ENCODE measurements at places on chromosomes 3 and 15.
A peak's percentile ranks its signal among the peaks of the same experiment; 100 is the strongest.

DNA sequence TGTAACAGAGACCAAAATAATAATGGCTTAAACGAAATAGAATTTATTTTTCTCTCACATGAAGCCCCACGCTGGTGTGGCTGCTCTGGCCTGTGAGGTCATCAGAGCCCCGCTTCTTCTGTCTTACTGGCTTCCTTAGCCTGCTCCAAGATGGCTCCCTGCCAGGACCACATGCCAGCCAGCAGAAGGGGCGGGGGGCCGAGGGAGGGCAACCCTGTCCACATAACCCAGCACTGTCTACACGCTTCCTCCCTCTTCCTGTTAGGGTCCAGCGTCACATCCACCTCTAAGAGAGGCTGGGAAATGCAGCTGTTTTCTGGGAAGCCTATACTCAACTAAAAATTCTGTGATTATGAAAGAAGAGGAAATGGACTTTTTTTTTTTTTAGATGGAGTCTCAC is 107.9 kb upstream of the DLG1 start:
- DNase-seq = no peak

- no peak for DNase-seq
These were observed 43.1 kb downstream of the LRRN1 start for GRCh38 chr3:3842356-3842755.

- DNase-seq = peak; percentile 32
These were observed 5.8 kb downstream of the KLHL25 start for GRCh38 chr15:85788771-85789495.

- DNase-seq = no peak
These were observed 12.1 kb upstream of the CLPX start for GRCh38 chr15:65197337-65197645.

DNA sequence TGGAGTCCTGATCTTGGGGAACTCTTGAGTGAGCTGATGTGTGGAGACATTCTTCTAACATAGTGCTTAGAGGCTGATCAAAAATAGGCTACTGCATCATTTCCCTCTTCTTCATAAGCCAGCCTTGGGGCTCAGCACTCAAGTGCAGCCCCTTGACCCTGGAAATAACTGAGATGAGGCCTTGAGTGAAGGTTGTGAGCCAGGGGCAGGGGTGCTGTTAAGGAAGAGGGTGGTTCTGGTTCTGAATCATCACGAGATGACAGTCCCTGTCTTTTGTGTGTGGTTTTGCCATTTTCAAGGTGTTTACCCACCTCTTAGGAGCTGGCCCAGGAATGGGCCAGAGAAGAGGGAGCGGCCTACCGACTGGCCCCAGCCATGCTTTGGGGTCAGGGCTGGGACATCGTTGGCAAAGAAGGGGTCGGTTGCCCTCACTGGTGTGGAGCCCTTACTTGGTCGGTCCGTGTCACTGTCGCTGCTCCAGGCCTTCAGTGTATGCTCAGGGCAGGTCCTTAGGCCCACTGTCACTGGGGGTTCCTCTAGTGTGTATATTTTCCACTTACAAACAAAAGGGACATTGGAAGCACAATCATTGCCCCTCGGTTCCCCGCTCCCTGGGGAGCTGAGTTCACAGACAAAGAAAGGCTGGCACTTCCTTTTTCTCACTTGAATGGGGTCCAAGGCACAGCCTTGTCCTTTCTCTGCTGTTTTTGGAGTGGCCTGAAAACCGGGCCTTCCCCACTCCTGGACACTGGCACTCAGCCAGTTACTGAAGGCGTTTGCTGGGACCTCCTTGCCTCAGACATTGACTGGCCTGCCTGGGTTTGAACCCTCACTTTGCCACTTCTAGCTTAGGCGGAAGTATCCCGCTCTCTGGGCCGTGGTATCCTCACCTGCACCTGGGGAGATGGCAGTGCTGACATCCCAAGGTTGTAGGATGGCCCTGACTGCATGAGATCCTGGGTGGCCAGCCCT is 46.6 kb downstream of the SLC6A6 start:
- no peak for DNase-seq

- no peak for DNase-seq
These were observed 149.1 kb upstream of the CD96 start for GRCh38 chr3:111392894-111393398.

DNA sequence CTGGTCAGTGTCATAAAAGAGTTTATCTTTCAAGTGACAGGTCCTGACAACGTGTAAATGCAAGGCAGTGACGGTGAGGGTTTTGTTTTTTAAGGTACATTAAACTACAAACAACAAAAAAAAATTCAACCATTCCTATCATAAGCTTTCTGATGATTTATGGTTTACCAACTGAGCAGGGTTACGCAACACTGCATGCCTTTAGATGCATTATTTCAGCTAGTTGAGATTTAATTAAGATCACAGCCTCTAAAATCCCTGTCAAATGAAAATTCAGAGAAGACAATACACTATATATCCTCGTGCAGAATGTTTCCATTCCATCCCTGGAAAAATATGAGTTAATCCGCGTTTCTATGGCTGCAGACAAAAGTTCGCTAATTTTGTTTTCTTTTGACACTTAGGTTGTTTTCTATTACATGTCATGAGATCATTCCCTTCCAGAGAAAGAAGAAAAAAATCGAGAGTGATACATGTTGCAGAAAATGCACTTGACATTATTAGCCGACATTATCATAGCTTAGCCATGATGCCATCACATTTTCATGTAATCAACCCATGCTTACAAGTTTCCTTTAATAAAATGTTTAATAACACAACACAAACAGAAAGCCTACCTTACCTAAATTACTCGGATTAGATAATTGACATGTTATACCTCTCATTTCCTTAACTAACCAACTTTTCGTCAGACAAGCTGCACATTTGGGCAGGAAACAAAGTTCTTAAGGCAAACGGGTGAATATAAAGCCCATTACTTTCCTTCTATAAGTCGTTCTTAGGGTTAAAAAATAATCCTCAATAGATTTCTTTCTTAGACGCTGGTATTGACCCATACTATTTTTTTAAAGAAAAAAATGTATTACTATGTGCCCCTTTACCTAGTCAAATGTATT is 521.2 kb downstream of the FOXP1 start:
- no peak for DNase-seq

GRCh38 chr3:71372911-71373637 is 210.5 kb downstream of the FOXP1 start:
- no peak for DNase-seq

DNA sequence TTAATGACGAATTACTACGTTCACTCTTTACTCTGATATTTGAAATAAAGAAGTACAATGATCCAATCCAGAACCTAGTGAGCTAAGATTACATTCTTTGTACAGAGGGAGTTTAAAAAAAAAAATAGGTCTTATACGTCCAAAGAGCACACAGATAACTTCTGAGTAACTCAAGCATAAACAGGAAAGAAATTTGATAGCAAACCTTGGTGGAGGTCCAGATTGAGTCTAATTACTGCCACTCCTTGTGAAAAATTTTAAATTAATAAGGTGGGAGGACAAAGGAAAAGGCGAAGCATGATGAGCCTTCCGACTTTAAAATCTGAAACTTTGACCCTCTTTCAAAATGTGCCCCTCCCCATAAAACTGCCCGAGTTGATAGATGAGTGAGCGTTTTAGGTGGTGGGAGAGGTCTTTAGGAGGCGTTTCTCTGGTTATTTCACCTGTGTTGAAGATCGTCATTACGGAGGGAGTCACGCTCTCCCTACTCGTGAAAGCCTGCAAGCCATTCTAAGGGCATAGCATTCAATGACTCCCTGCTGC is 127.0 kb upstream of the ROBO2 start:
- no peak for DNase-seq

- no peak for DNase-seq
These were observed 221.7 kb upstream of the CMC1 start for GRCh38 chr3:28019740-28020139.

- DNase-seq = no peak
These were observed 59.8 kb upstream of the PSMD6 start for GRCh38 chr3:64082961-64083541.

DNA sequence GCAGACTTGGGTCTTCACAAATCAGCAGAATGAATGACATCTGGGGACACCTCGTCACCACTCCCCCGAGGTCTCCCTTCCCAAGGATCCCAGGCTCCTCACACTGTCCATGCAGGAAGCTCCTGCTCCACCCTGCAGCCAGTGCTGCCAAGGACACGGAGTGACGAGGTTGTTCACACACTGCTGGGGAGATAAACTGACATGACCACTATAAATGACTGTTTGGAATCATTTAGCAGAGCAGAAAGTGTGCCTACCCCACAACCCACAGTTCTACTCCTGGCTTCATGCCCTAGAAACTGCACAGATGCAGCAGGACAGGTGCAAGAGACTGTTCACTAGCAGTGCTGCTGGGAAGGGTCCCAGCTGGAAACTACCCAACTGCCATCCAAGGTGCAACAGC is 19.7 kb upstream of the PRSS50 start:
- DNase-seq = no peak

GRCh38 chr3:31186041-31186440 is 291.6 kb upstream of the GADL1 start:
- DNase-seq = no peak

DNA sequence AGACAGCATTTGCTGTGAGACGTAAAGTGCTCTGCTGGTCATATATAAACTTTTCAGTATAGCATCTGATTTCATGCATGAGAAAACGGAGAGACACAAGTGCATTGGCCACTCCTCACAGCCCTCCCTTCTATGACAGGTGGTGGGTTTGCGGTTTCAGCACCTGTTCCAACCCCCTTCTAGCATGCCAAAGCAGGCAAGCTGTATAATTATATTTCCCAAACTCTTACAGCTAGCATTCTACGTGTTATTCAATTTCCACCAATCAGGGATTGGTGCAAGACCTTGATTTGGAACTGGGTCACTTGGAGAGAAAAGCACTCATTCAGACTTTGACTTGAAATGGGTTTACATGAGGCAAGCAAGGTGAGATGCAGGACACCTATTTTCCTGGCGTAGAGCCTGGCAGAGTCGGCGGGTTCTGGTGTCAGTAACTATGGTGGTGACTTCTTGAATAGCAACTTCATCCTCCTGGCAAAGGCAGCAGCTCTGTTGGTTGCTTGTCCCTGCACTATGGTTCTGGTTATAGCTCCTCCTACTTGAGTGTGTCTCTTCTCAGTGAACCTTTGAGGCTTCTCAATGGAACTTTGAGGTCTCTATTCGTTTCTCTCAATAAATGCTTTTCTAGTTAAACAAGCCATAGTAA is 356.5 kb downstream of the TBL1XR1 start:
- DNase-seq = no peak

- no peak for DNase-seq
These were observed 4.6 kb downstream of the EFCC1 start for GRCh38 chr3:129005526-129006303.

DNA sequence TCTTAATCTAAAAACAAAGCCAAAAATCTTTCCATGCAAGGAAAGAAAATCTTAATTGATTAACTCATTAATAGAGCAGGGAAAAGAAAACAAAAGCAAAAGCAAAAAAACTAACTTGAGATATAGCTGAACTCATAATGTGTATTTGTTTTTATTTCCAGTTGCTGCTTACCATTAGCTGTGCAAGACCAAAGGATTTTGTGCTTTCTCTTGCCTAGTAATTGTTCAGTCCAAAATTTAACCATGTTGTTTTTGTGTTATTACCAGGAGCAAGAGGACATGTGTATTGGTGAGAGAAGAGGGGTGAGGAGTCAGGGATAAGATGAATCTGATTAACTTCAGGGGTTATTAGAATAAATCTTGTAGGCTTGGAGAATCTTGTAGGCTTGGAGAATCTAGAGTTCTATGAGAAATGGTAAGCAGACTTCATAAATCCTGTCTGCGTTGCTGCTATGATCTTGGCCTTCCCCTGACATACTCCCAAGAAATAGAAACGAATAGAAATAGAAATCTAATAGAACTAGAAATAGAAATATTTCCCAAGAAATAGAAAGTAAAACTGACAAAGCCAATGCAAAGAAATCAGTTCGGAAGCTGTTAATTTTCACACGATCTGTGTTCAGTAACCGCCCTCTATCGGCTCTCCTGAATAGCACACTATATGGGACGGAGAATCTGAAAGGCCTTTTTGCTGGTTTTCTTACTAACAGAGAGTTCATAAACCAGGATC is 72.6 kb upstream of the TNFSF10 start:
- peak; percentile 13 for DNase-seq

DNA sequence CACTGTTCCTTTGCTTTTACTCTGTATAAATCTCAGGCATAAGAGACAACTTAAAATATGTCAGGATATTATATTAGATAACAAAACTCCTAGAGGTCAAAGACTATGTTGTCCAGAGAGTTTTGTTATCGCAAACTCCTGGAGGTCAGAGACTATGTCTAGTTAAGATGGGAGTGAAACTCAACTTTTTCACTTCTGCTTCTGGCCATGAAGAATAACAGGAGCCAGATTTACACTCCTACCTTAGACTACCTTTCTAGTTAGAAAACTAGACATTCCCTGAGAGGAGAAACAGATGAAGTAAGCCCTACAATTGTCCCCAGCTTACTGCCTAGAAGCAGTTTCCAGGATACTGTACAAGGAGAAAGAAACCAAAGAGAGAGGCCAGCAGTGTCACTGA is 255.4 kb upstream of the UBE2E1 start:
- no peak for DNase-seq

GRCh38 chr3:186998937-186999368 is 68.6 kb downstream of the ST6GAL1 start:
- DNase-seq = peak; percentile 97

DNA sequence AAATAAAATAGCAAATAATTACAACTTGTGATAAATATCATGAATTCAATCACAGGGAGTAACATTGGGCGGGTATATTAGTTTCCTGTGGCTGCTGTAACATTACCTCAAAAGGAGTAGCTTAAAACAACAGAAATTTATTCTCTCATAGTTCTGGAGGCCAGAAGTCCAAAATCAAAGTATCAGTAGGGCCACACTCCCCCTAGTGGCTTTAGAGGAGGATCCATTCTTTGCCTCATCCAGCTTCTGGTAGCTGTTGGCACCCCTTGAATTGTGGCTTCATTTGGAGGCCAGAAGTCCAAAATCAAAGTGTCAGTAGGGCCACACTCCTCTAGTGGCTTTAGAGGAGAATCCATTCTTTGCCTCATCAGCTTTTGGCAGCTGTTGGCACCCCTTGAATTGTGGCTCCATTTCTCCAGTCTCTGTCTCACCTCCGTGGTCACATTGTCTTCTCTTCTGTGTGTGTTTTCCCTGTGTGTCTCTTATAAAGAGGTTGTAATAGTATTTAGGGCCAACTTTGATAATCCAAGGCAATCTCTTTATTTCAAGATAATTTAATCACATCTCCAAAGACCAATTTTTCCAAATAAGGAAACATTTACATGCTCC is 3.1 kb upstream of the CFAP20DC start:
- DNase-seq = peak; percentile 36

GRCh38 chr3:148866261-148866660 is 1.2 kb downstream of the CPA3 start:
- no peak for DNase-seq

GRCh38 chr3:44926921-44927320 is 49.1 kb downstream of the ZDHHC3 start:
- DNase-seq = no peak

- no peak for DNase-seq
These were observed 145.3 kb downstream of the RORA start for GRCh38 chr15:61083788-61084134.

DNA sequence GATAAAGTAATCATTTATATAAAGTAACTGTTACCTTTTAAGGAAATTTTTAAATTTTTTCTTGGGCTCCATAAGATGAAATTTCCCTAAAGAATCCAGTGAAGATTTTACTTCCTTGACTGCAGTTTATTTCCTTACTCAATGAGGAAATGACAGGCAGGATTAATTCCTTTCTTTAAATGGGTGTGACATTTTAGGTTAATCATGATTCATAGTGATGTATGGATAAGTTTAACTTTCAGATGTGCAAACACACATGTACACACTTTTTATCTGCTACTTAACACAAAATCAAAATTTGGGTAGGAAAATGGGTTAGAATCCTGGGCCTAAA is 11.2 kb upstream of the LEO1 start:
- no peak for DNase-seq

Measured in ELF-1 (cell line).